ENCODE measurements at places on chromosomes 6 and 20. TPM values are rescaled to one million over a fixed set of nuclear protein-coding genes. Genes with fewer than 3 reads are reported as not detected.

DNA sequence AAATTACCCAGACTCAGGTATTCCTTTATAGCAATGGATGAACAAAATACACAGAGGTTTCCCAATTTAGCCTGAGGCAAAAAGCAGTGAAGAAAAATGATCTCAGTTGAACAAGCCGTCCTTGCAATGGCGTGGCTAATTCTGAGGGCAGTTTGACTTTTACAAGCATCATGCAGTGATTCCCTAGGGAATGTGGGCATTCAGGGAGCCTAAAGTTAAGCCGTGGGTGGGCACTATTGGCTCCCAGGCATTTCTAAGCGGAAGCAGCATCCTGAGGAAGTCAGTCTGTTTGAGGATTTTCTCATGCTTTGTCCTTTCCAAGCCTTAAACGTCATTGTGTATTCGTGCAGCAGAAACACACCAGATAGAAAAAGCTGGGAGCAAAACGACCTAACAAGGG is 133.9 kb downstream of the MYLK4 start:
- no peak for DNase-seq

PRSS16 gene
- 3.4 TPM for total RNA-seq

GRCh38 chr6:30357678-30358540 is 13.0 kb downstream of the RPP21 start:
- DNase-seq = peak; percentile 47

- peak; percentile 75 for DNase-seq
Observed at GRCh38 chr6:3825331-3825831, 23.8 kb upstream of the FAM50B start.

DNA sequence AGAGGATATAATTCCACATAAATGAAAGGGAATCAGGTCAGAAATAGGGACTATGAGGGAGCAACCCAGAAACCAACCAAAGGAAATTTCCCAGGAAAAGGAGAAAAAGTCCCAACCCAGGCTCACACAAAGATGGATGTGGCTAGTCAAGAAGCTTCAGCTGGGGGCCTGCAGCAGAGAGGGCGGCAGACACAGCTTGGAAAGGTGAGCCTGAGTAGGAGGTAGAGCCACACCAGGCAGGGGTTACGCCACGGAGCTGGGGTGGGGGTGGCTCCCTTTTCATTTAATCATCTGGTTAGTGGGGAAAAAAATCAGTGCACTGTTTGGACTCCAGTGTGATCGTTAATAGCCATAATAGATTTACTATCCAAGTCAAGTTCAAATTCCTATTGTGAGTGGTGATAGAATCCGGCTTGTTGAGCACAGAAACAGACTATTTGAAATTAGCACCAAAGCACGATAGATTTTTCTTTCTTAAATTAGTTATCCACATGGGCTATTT is 220.6 kb downstream of the TPBG start:
- DNase-seq = no peak

GCNT2 gene
- total RNA-seq = 6.8 TPM

DNA sequence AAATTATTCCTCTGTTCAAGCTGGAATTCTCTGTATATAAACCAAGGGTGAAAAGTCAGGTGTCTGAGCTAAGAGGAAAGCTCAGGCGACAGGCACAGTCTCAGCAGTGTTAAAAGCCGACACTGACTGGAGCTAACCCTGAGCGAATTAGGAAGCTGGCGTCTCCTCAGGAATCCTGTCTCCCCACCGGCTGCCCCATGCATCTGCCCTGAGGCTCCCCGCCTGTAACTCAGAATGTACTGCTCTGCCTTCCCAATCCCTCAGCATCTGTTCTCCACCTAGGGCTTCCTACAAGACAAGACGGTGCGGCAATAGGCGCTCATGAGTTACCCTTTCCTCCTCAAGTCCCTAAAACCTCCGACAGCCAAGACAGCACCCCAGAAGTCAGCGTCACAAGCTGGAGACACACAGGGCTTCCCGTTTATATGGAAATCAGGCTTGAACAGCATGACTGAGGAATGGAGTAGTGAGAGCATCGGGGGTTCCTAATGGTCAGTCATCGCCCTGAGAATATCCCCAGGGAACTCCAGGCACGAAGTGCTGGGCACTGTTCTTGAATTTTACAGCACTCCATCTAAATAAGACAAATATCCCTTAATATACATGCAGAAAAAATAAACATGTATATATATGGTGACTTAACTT is 33.5 kb downstream of the WDR27 start:
- no peak for DNase-seq

DNA sequence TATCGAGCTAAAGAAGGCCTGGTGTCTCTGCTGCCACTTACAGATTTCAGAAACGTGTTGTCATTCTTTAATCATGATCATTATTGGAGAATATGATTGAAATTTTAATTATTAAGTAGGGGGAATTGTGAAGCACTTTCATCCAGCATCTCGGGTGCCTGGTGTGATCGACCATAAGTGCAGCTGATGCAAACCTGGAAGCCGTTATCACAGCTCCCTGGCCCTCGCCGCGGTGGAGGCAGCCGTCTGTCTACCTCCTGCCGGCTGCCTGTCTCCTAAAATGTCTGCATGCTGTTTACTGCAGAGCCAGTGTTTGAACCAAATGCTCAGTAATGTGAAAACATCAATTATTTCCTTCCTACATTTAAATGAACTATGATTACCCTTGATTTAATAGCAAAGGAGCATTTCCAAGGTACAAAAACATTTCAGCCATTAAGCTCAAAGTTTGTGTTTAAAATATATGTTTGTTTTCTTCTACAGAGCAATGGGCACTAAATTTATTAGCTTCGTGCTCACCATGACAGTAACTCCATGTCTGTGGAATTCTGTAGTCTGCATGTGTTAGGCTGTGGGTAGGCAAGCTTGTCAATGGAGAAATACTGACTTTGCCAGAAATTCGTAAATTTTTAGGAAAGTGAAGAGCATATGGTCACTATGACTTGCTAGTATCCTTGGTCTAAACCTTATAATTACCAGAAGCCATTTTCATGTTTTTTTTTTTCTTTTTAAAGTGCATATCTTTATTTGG is 184.5 kb upstream of the AGPAT4 start:
- no peak for DNase-seq

GRCh38 chr20:36435592-36436541 is 105.5 kb upstream of the MYL9 start:
- DNase-seq = no peak

CYP39A1 gene
- total RNA-seq = 23.3 TPM

DNA sequence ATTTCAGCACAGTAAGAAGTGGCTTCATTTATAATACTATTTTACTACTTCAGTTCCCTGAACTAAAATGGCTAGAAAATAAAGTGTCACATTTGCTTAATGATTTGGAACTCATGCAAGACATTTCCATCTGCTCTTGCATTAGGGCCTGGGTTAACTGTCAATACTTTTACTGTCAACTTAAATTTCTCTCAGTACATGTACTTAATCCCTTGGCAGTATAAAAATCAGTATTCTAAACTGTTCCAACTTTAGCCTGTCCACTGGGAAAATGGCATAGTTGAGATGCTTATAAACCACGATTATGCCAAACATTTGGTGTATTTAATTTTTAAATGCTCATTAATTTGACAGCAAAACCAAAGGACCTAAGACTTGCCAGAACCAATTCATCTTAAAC is 154.5 kb downstream of the ASCC3 start:
- no peak for DNase-seq

DNA sequence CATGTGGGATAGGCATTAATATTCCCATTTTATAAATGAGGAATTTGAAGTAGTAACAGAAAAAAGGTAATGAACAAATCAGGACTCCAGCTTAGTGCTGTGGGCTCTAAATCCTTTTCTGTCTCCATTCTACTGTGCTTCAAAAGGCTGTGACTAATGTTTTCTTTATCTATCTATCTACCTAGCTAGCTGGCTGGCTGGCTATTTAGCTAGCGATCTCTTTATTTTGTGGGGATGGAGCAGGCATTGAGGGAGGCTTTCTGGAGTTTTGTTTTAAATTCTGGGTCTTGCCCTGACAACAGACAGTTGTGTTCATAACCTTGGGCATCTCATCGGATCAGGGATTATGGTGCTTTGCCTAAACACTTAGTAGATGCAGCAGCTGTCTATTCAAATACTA is 139.2 kb downstream of the SOX4 start:
- DNase-seq = no peak

DNA sequence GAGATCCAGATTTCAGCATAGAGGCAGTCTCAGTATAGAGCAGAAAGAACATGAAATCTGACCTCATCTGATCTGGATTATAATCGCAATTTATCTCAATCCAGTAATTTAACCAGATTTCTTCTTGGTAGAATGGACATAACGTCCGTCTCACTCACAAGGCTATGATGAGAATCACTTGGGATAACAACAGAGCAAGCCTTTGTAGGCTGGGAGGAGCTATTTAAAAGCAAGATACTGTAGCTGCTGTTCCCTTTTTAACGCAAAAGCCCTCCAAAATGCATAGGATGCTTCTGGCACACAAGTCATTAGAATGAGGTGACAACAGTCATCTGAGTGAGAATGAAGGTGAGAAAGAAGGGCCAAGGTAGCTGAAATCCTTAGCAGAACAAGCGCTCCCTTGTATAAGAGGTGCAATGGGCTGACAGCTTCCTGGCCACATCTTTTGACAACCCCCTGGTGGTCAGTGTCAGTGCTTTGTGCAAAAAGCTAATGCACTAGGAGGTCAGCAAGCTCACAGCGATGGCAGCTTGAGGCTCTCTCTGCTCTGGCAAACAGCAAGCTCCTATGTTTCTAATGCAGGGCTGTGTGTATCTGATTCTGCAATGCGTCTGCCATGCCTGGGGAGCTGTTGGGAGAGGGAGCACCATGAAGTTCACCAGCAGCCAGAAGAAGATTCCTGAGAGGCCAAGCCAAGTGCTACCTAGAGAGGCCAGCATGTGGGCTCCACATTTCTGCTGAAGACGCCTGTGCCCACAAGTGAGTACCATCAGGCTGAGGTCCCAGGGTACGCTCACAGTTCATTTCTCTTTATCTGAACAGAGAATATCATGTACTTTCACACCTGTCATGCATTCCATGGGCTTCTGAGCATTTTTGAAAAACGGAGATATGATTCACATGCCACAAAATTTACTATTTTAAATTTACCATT is 16.2 kb downstream of the METTL24 start:
- DNase-seq = peak; percentile 10

C6orf118 gene
- not detected for total RNA-seq

DNA sequence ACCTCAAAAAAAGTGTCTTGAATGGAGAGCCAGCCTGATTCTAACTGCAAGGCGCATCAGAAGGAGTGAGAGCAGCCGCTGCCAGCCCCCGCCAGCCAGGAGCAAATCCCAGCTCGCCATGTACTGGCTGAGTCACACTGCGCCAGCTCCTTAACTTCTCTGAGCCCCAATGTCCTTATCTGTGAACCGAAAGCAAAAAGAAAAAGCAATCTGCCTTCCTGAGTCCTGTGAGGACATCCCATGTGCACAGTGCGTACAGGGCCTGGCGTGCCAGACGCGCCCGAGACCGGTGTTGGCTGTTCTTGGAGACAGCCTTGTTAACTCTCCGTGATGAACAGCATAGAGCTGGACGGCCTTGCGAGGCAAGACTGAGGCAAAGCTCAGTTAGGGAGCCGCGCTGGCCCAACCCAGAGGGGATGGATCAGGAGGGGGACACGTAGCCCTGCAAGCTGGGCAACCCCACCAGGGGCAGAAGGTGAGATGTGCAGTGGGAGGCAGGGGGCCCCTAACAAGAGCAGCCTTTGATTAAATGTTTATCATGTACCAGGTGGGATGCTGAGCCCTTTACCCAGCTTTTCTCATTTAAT is 122.7 kb downstream of the AGPAT4 start:
- DNase-seq = no peak

KIAA1755 gene
- total RNA-seq = not detected

OVOL2 gene
- total RNA-seq = 0.47 TPM

DNA sequence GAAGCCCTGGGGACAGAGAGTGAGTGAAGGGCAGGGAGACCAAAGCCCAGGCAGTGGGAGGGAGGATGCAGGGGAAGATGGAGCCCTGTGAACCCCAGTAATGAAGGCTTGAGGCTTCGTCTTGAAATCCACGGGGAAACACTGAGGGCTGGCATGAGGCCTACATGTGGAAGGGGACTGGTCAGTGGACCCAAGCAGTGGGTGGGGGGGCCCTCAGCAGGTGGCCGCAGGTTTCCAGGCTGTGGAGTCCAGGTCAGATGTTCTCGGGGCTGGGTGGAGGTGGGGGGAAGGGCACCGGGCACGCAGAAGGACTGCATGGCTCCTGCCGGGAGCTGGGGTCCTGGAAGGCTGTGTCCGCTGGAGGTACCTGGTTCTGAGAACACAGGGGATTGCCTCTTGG is 2.7 kb upstream of the CD93 start:
- DNase-seq = no peak

TUBB2B gene
- 5.1 TPM for total RNA-seq

GUCA1A gene
- not detected for total RNA-seq

GRCh38 chr20:4225745-4226144 is 210.4 kb upstream of the RNF24 start:
- peak; percentile 86 for DNase-seq

JPH2 gene
- not detected for total RNA-seq

TFAP2D gene
- 0.14 TPM for total RNA-seq

DNA sequence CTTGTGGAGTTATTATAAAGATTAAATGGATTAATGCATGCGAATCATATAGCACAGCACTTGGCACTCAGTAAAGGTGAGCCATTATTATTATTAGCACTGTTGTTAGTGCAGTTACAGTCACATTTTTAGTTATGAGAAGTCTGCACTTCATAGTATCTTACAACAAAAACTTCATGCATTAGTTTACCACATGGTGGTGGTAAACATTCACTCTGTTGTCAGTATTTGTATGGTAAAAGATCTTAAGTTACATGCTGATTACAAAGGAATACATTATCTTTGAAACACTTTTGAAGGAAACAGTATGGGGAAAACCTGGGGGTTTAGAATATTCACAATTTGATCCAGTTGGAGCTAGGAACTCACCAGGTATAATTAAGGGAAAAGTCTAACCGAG is 20.8 kb downstream of the TMEM14A start:
- no peak for DNase-seq

GRCh38 chr6:3033652-3034051 is 34.0 kb downstream of the NQO2 start:
- DNase-seq = no peak

PPIL6 gene
- total RNA-seq = 1.0 TPM

HFE gene
- total RNA-seq = 13.4 TPM

THBD gene
- 0.04 TPM for total RNA-seq

Measured in H4 (cell line).